CD4-positive, alpha-beta T cell (primary cell): ENCODE measurements at places on chromosomes 12 and 14.

GRCh38 chr12:64883264-64884163 lies 59.1 kb downstream of the TBC1D30 start:
- no peak for DNase-seq

DNA sequence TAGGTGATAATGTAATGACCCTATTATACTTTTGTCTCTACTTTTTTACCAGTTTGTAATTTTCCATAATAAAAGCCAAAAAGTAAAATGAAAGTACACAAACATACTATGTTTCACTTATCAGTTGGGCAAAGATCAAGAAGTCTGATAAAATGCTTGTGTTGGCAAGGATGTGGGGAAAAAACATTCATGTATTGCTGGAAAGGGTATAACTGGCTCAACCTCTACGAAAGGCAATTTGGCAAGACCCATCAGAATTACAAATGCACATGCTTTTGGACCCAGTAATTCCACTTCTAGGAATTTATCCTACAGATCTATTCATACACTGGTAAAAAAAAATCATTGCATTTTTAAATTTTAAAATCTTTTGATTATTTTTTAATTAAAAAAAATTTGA lies 68.0 kb downstream of the SPTB start:
- no peak for DNase-seq

GRCh38 chr12:116637589-116638150 lies 78.5 kb downstream of the MAP1LC3B2 start:
- DNase-seq = no peak

DNA sequence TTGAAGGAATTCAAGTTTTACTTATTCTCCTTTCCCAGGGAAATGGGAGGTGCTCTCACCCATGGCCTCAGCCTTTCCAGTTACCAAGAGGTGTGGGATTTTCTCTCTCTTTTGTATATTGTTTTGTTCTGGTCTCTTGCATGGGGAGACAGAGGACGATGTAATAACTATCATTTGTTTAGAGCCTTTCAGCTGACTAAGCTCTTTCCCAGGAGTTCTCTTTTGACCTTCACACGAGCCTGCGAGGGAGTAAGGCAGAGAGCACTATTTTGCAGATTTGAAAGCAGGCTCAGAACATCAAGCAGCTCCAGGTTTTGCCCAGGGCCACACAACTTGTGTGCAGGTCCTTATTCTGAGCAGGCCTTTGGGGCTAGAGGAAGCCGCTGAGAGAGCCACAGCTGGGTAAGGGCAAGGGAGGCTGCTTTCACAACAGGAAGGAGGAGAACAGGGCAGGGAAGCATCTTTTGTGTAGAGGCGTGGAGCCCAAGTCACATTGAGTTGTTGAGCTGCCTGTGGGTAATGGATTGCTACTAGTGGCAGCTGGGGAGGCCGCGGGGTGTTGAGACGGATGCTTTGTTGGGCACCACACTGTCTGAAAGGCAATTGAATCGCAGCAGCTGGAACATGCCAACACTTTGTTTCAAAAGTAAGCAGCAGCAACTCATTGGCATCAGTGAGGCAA lies 116.2 kb downstream of the PRMT8 start:
- DNase-seq = no peak

DNA sequence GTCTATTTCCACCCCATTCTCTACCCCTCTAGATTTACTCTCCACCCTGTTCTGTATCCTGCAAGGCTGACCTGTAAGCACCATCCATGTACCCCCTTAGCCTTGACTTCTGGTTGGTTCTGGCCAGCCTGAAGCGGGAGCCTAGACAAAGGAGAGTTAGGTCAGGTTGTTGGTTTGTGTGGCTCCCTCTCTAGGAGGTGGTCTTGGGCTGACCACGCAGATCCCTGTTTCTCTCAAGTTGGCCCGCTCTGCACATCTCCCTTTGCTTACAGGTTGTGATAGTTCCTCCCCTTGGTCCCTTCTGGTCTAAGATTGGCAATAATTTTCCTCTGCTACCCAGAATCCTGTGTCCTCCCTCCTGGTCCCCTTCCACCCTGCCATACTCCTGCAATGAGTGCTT lies 38.3 kb upstream of the RBM19 start:
- no peak for DNase-seq

GRCh38 chr12:27554421-27555186 lies 30.6 kb downstream of the PPFIBP1 start:
- no peak for DNase-seq

- DNase-seq = no peak
Measured at GRCh38 chr12:123984903-123985302, 11.9 kb downstream of the ZNF664 start.

DNA sequence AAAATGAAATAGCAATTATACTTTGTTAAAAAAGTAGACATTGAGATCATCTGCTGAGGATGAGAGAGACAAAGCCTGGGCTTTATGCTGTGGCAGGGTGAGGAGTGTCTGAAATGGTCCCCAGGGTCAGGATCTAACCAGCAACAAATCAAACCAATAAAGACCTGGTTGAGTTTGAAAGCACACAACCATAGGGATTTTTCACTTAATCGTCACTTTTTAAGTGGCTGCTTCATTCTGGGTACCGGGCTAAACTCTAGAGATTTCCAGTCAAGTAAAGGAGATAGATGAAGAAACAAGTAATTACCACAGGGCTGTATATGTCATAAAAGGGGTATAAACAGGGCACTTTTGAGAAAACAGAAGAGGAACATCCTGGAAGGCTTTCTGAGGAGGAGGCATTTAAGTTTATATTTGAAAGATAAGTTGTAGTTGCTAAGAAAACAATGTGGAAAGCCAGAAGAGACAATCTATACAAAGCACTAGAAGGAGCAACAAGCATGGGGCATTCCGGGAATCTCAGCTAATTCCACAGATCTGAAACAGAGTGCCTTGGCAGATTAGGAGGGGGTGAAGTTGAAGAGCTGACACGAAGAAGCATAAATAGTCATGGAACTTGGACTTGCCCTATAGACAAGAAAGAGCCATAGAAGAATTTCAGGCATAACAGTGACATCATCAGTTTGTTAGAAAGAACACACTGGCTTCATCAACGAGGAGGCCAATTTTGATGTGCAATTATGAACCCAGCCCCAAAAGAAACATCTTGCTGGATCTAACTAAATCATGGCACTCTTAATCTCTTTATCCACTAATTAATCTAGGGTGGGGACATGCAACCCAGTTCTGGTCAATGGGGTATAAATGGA lies 46.9 kb upstream of the FRS2 start:
- DNase-seq = no peak

GRCh38 chr12:81859521-81859920 lies 100.4 kb upstream of the PPFIA2 start:
- no peak for DNase-seq

DNA sequence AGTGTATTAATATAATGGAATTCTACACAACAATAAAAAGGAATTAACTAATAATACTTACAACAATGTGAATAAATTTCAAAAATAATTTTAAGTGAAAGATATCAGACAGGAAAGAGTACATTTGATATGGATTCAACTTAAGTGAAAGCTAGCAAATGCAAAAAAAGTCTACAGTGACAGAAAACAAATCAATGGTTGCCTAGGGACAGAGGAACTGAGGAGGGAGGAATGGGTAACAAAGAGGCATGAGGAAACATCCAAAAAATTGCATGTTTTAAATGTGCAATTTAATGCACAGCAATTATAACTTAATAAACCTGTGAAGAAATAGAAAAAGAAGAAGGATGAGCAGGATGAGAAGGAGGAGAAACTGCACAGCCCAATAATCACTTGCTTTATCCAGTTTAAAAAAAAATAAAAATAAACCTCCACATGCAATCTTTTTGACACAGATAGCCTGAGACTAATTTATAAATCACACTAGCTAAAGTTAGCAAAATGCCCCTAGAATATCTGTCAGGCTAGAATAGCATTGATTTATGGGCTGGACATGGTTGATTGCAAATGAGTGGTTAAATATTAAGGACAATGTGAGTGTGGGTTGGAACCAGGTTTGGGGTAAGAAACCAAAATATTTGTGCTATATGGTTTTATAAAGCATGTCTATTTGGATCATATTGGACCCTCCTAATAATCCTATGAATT lies 1089.1 kb downstream of the TRHDE start:
- DNase-seq = no peak

DNA sequence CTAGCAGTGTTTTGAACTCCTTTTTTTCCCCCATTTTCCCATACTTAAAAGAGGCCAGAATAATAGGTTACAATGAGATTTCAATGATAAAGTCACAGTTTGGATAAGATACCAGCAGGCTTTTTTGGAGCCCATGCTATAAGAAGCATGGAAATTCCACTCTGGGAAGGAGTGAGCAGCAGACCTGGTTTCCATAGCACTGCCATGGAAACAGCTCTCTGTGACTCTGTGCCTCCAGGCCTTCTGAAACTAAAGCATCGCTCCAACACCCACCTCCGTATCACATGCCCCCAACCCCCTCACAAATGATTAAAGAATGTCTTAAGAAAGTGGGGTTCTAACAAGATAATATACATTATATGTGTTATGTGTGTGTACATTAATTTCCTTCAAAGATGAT lies 165.0 kb downstream of the GRIN2B start:
- no peak for DNase-seq

- no peak for DNase-seq
Measured at GRCh38 chr14:89600950-89601826, 184.2 kb upstream of the FOXN3 start.

DNA sequence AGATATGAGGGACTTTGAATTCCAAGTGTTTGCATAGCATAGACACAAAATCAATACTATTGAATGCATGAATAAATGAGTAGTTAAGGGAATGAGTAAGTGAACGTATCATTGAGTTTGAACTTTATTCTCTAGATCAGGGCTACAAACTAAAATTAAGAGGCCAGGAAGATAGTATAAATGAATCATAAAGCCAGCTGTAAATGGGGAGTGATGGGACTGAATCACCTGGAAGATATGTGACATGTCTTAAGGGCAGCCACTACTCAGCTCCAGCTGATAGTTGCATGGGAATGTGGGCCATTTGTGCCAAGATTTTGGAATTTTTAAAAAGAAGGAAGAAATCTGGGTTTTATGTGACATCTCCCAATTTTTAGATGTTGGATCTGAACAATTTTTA lies 229.9 kb downstream of the AKAP6 start:
- no peak for DNase-seq

- DNase-seq = peak; percentile 62
Measured at GRCh38 chr14:22847661-22848341, 11.4 kb downstream of the MMP14 start.

- no peak for DNase-seq
Measured at GRCh38 chr12:124630791-124631313, 63.4 kb upstream of the NCOR2 start.

- DNase-seq = no peak
Measured at GRCh38 chr12:124548854-124549378, 18.5 kb downstream of the NCOR2 start.

DNA sequence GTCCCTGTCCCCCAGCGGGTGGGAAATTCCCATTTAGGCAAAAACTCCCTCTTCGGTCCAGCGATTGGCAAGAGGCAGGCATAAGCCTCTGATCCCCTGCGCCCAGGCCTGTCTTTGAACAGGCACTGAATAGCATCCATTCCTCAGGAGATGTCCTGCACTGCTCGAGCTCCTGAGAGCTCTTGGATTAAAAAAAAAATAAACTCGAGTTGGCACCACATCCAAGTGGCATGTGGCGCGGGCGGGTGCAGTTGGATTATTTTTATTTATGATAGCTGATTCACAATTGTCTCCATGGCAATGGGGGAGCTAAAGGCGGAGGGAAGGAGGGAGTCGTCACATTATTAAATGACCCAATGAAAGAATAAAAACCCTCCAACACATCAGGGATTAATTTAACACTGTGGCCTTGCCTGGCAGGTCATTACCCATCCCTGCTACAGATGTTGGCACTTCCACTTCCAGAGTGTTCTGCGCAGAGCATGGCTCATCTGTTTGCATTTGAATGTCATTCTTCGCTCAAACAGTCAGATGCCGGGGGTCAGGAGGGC lies 207.2 kb downstream of the AACS start:
- DNase-seq = no peak

- no peak for DNase-seq
Measured at GRCh38 chr12:108478611-108479206, 36.4 kb upstream of the FICD start.

- DNase-seq = no peak
Measured at GRCh38 chr12:7101047-7101693, 7.8 kb downstream of the C1RL start.

DNA sequence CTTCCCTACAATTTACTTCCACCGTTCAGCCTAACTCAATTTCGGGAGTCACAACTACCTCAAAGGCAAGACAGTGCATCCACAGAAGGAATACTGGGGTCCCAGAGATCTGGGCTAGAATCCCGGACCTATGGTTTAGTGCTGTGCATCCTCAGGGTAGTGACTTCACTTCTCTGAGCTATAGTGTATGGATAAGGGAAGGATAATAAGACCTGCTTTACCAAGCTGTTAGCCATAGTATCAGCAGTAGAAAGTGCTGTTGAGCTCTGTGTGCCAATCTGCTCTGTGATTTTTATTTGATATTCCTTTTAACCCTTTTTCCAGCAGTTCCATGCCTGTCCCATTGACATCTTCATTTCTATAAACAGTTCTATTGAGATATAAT lies 1044.3 kb downstream of the BCL11B start:
- DNase-seq = no peak

GRCh38 chr14:72847721-72848120 lies 46.2 kb downstream of the DPF3 start:
- DNase-seq = no peak

- DNase-seq = no peak
Measured at GRCh38 chr12:108107293-108107692, 21.8 kb upstream of the WSCD2 start.

- no peak for DNase-seq
Measured at GRCh38 chr14:61646366-61647116, 48.8 kb upstream of the HIF1A start.

DNA sequence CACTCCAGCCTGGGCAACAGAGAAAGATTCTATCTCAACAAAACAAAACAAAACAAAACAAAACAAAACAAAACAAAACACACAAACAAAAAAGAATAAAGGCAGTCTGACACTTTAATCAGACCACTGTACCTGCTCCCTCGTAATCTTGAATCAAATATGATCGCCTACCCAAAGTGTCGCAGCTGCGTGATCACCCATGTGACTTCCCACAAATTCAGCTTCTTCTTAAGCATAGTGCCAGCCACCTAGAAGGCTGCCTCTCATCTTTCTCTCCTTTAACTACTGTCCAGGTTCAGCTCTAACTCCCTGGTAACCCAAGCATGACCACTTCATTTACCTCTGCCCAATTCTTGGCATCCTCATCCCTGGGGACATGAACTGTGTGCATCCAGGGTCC lies 37.4 kb downstream of the FMNL3 start:
- no peak for DNase-seq

GRCh38 chr14:99080306-99080705 lies 191.7 kb downstream of the BCL11B start:
- no peak for DNase-seq

DNA sequence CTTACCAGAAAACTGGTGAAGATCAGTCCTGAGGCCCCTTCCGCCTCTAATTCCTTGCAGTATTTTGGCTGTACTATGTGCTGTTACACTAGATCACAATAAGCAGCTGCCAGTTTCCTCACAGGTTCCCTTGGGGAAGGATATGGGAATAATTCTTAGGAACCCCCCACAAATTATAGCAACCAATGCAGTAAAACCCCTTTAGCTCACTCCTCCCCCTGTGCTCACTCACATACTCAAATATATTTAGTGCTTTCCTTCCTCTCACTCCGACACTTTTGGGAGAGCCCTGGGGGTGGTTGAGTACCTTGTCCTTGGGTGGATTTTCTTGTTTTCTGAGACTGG lies 162.7 kb downstream of the ETV6 start:
- no peak for DNase-seq

GRCh38 chr12:10354502-10354901 lies 35.3 kb downstream of the KLRK1 start:
- no peak for DNase-seq

- DNase-seq = peak; percentile 9
Measured at GRCh38 chr14:39469094-39469710, 37.0 kb upstream of the FBXO33 start.
